ENCODE measurements at places on chromosomes 7 and 10.

- DNase-seq = no peak
Measured at GRCh38 chr10:124734311-124735166, 9.6 kb downstream of the FAM53B start.

- no peak for DNase-seq
Measured at GRCh38 chr7:107254398-107254985, 85.7 kb downstream of the HBP1 start.

DNA sequence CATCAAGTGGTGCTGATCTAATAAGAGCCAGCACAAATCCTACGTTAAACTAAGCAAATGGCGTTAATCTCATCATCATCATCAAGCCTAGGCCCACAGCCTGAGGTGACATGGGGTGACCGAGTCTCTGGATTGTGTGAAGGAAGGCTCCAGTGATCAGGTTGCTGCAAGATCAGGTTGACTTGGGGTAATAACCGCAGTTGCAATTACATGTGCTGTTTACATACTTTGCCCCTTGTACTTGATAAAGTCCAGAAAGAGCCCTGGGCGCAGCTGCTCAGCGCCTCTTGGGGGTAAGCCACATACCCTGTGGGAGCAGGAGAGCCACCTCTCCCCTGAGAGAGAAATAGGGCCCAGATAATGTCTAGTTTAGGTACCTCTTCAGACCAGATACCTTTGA is 228.1 kb downstream of the WDR11 start:
- no peak for DNase-seq

- no peak for DNase-seq
Measured at GRCh38 chr10:121753726-121754476, 155.7 kb upstream of the FGFR2 start.

GRCh38 chr10:71631007-71631861 is 88.3 kb downstream of the C10orf105 start:
- DNase-seq = no peak

DNA sequence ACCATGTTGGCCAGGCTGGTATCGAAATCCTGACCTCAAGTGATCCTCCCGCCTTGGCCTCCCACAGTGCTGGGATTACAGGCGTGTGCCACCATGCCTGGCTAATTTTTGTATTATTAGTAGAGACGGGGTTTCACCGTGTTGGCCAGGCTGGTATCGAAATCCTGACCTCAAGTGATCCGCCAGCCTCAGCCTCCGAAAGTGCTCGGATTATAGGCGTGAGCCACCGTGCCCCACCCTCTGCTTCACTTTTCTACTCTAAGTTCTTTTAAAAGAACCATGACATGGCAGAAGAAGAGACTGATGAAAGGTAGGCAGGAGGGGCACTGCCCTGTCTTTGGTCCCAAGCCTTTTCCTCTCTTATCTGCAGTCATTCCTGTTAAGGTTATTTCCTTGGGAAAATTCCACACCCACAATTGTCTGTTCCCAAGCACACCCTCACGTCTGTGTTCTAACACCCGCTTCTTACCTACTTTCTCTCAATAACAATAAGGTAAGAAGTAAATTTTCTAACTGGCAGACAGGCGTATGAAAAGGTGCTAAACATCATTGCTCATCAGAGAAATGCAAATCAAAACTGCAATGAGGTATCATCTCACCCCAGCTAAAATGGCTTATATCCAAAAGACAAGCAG is 291.7 kb downstream of the DPP6 start:
- no peak for DNase-seq

DNA sequence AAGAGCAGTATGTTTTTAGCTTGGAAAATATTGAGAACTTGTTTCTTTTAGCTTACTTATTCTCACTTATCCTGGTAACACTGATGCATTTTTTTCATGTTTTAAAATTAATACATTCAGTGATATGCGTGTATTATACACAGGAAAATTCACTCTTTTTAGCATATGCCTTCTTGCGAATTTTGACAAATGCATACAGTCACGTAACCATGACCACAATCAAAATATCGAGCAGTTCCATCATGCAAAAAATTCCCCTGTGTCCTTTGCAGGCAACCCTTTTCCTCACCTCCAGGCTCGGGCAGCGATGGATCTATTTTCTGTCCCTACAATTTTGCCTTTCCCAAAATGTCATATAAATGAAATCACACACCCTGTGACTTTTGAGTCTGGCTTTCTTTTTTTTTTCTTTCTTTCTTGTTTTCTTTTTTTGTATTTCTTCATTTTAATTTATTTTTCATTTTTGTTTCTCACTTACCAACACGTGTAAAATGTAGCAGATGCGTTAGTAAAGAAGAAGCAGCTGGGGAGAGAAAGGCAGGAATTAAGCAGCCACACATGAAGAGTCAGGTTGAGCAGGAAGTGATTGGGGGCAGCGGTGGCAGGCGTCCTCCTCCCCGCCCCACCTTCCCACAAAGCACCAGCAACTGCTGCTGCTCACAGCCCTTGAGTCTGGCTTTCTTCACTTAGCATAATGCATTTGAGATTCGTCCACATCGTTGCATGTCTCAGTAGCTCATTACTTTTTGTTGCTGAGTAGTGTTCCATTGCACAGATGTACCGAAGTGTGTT is 29.9 kb downstream of the ADRB1 start:
- no peak for DNase-seq

DNA sequence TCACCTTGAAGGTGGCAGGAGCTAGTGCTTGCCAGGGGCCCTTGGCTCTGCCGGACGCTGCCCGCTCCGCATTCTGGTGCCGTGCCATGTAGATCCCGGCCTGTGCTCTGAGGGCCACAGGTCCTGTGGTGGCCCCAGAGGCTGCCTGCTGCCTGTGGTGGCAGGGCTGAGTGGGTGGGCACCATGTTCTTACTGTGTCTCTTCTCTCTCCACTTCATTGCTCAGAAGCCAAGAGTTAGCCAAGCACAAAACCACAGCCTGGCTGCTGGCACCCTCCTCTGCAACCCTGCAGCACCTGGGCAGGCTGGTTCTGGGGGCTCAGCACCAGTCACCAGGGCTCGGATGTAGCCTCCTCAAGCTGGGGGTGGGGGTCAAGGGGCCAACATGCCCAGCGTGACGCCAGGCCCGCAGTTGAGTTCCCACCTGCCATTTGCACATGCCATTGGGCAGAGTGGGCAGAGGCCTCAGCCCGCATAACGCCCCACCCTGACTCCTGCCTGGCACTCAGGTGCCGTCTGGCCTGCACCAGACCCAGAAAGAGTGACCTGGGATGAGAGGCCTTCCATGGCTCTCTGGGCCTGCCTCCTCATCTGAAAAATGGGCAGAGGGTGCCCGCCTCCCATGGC is 16.3 kb downstream of the ZMIZ1 start:
- no peak for DNase-seq

DNA sequence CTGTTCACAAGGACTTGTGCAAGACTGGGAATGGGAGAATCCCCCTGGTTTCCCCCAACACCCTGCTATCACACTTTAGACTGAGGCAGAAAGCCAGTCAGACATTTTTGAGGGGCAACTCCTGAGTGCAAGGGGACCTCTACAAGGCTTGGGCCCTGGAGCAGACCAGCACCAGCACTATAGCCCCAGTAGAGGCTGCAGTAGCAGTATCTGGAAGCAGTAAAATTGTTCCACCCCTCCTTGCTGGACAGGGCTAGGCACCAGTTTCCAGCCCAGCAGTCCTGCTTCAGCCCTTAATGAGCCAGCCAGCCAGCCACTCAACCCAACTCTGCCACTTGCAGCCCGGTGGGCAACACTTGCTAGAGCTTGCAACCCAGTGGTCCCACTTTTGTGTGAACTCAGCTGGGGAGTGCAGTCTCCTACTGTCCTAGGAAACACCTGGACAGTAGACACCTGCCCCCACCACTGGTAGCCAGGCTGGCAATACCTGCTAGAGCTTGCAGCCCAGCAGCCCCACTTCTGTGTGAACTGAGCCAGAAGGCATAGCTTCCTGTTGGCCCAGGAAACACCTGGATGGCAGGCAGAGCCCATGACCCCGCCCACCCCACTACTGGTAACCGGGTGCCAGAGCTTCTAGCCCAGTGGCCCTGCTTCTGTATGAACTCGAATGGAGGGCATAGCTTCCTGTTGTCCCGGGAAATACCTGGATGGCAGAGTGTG is 65.0 kb downstream of the FBXL13 start:
- no peak for DNase-seq

GRCh38 chr7:20474249-20474648 is 141.2 kb upstream of the ABCB5 start:
- DNase-seq = no peak

DNA sequence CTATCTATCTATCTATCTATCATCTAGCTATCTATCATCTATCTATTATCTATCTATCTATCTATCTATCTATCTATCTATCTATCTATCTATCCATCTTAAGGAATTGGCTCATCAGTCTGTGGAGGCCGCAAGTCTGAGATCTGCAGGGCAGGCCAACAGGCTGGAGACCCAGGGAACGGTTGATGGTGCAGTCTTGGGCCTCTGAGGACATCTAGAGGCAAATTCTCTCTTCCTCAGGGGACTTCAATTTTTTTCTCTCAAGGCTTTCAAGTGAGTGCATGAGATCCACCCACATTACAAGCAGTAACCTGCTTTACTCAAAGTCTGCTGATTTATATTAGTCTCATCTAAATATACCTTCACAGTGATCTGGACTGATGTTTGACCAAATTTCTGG is 197.0 kb downstream of the GLRX3 start:
- DNase-seq = peak; percentile 6

GRCh38 chr7:120402801-120403200 is 129.8 kb downstream of the KCND2 start:
- DNase-seq = no peak

GRCh38 chr10:109430799-109431198 is 492.5 kb downstream of the XPNPEP1 start:
- no peak for DNase-seq

DNA sequence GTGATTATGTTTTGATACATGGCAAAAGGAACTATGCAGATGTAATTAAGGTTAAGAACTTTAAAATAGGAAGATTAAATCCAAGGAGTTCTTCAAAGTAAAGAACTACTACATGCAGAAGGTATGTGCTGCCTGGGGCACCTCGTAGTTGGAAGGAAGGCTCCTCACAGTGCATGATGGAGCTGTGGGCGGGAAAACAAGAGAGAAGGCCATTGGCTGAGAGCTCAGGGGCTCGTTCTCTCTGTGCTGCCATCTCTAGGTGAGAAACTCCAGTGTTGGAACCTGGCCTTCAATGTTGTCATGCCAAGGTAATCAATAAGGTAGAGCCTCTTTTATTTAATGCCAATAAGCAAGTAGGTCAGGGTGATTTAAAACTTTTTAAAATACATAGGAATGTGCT is 391.4 kb upstream of the ETV1 start:
- no peak for DNase-seq

- DNase-seq = no peak
Measured at GRCh38 chr7:47148536-47149207, 433.2 kb downstream of the TNS3 start.

DNA sequence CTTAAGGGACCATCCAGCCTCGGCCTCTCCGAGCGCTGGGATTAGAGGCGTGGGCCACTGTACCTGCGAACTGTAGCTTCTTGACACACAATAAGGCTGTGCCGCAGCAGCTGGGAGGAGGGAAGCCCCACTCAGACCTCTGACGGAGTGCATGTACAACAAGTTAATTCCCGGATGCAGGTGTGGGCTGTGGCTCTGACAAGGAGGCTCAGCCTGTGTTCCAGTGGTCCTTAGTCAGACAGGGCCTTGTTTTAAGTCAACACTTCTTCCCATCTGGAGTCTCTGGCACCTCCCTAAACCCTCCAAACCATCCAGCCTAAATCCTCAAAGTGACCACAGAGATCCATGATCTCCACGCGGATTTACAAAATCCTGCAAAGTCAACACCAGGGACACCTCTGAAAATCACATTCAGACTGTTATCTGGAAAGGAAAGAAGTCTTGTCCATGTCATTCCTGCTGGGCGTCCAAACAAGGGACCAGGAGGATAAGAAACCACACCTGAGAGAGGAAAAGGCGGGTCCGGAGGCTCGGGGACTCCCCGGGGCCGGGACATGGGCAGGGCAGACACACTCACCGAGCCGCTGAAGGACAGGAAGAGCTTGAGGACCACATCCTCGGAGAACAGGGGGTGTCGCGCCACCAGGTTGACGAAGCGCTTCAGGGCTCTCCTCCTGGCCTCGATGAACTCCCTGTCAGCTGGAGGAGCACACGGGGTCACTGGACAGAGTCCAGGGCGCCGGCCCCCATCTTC is 29.4 kb downstream of the NUDT1 start:
- DNase-seq = no peak

DNA sequence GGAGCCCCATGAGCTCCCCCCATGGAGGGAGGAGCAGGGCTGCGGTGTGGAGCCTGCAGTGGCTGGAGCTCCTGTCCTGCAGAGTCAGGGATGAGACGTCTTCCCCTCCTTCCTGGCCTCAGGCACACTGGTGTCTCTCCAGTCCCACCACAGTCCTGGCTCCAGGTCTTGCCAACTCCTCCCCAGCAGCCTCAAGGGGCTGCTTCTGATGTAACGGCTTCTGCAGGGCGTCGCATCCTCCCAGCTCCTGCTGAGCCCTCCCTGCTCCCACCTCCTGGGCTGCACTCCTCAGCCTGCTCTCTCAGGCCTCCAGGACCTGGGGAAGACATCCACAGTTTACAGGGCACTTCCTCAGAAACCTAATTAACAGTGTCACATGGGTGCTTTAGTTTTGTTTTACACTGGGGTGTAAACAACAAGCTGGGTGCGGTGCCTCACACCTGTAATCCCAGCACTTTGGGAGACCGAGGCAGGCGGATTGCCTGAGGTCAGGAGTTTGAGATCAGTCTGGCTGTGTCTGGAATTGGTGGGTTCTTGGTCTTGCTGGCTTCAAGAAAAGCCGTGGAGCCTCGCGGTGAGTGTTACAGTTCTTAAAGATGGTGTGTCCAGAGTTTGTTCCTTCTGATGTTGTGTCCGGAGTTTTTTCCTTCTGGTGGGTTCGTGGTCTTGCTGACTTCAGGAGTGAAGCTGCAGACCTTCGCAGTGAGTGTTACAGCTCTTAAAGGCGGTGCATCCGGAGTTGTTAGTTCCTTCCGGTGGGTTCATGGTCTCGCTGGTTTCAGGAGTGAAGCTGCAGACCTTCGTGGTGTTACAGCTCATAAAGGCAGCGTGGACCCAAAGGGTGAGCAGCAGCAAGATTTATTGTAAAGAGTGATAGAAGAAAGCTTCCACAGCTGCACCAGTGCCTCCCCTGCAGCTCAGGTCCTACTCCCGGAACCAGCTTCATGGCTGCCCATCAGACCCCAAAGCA is 95.0 kb downstream of the PAXIP1 start:
- DNase-seq = no peak

- peak; percentile 91 for DNase-seq
Measured at GRCh38 chr10:71854031-71854430, 3.0 kb upstream of the PSAP start.

GRCh38 chr10:24208661-24209431 is at the start of gene KIAA1217:
Gene KIAA1217 (plus strand): TSS chr10:24209138. CDS start chr10:24209194, 56 bp downstream.
- DNase-seq = no peak

DNA sequence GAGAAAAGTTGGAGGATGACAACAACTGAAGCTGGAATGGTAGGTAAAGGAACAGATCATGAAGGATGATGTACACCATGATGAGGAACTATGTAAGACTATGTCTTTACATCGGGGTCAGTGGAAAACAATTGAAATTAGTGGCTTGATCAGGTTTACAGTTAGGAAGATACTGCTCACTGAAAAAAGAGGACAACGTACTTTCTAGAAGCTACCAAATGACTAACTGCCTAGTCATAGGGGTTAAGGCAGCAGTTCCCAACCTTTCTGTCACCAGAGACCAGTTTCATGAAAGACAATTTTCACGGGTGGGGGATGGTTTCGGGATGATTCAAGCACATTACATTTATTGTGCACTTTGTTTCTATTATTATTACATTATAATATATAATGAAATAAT is 91.6 kb upstream of the ANKRD1 start:
- no peak for DNase-seq

All from pons (tissue), 1 donor.